ENCODE measurements at places on chromosomes 12 and 14.

GRCh38 chr12:1635301-1636095, 6.5 kb downstream of the WNT5B start:
- DNase-seq, result no peak

DNA sequence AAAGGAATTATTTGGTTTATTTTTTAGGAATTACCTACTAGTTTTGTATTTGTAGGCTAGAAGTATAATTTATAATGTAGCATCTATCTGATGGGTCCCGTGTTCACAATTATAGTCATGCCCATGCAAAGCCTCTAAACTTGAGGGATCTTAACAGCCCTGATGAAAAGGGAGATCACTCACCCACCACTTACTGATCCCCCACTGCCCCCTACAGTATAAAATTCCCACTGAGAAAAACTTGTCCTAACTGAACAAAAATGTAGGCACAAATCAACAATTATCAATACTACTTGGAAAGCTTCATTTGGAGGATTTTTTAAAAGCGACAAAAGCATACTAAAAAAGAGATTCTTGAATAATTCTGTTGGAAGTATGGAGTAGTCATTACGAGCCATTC, 21.0 kb downstream of the WIF1 start:
- no peak for DNase-seq

- no peak for DNase-seq
Observed at GRCh38 chr14:29453045-29453444, 474.6 kb downstream of the PRKD1 start.

- no peak for DNase-seq
Observed at GRCh38 chr12:2390133-2390532, 337.3 kb downstream of the CACNA1C start.

DNA sequence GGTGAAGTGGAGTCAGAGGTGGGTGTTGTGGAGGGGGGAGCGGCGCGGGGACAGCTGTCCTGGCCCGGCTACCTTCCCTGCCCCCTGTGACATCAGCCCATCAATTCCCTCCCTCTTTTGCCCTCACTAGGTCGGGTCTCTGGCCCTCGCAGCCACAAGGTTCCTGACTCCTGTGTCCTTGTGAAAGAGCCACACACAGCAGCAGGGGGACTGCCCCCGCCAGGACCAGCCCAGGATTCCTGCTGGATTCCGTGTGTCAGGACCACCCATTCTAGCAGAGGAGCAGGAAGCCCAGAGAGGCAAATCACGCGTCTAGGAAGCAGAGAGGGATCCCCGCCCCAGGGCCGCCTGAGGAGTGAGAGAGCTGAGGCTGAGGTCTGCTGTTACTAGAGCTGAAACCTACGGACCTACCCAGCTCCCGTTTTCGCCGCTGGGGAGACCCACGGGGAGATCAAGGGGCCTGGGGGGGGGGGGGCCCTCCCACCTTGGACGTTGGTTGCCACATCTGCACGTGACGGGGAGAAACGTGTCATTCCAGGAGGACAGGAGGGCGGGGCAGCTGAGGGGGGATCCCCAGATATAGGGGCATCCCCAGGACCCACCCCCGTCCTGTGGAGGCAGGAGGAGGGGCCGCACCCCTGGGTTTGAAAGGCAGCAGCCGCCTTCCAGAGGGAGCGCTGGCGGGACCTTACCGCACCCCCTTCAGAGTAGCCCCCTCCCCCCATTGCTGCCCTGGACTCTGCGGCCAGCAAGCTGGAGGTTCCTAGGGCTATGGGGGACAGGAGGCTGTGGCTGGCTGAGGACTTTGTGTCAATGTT, 12.5 kb upstream of the INF2 start:
- DNase-seq, result peak; percentile 32

DNA sequence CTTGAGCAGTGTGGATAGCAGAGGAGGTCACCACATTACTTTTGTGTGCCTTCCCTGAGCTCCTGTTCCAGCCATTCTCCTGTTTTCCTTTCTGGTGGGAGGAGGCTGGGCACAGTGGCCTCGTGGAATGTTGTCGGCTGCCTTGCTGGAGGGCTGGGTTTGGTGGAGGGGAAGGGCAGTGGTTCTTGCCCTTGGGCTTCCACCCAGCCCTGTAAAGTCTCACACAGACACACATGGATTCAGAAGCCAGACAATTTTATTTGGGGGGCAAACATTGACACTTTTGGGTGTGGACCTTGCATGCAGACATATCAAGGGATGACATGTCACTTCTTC, 866 bp downstream of the NPFF start:
- no peak for DNase-seq
